ENCODE measurements at places on chromosomes 5 and 9.

DNA sequence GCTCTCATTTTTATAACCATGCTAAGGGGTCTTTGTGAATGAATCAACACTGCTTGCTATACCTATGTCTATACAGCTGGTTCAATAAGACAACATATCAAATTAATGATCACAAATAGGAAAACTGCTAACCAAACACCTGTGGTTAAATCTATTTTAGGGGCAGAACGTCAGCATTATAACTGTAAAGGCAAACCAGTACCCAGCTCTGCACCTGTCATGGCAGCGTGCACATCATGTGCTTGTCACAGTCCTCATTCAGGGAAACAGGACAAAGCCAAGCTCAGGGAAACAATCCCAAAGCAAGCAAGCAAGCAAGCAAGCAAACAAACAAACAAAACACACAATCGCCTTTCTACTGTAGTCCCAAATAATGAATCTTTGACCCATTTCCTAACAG, 277.7 kb upstream of the DAP start:
- no peak for DNase-seq

- DNase-seq: no peak
Observed at GRCh38 chr9:80204054-80204453, 632.3 kb downstream of the TLE4 start.

DNA sequence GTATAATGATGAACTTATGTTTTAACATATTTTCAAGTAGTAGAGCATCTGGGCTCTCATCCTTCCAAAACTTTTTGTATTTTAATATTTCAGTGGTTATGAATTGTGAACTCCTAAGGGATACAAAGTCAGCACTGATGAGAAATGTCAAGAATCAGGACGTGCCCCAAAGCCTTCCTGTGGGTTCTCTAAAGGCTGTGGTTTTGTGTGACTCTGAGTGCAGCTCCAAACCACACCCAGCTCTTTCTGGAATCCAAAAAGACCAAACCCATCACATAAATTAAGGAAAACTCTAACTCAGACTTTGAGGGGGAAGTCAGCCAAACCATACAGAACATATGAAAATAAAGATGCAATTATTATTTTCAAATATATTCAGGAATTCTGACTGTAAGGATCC, 40.8 kb upstream of the SMU1 start:
- DNase-seq: no peak

- no peak for DNase-seq
Observed at GRCh38 chr9:135447126-135447525, 32.5 kb upstream of the PPP1R26 start.

- DNase-seq: no peak
Observed at GRCh38 chr9:127175764-127176163, 53.3 kb upstream of the ANGPTL2 start.

GRCh38 chr5:95620870-95621838, 1.3 kb downstream of the GPR150 start:
- peak; percentile 64 for DNase-seq

DNA sequence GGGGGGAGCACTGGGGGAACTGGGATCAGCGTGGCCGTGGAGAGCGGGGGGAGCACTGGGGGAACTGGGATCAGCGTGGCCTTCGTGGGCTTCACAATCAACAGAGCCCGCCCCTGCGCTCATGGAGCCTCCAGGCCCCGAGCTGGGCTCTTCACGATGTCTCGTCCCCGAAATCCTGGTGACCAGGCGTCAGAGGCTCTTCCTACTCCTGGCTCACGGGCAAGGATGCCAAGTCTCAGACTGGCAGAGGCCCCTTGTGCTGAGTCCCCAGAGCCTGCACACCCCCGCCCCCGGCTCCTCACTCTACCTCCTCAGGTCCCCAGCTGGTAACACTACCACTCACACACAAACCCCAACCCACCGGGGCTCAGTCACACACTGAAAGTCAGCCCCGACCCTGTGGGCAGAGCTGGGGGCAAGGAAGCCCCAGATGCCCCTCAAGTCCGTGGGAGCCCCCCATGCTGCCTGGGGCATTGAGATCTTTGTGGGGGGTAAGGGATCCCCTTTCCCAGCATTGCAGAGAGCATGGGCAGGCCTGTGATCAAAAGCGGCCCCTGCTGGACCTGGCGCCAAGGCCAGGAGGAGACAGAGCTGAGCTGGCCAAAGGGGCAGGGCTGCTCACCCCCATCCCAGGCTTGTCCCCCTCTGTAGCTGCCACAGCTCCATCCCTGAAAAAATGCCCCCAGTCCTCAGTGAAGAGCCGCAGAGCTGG, 26.7 kb downstream of the LHX3 start:
- DNase-seq: no peak

- no peak for DNase-seq
Observed at GRCh38 chr5:164175083-164175482, 669.7 kb downstream of the MAT2B start.

DNA sequence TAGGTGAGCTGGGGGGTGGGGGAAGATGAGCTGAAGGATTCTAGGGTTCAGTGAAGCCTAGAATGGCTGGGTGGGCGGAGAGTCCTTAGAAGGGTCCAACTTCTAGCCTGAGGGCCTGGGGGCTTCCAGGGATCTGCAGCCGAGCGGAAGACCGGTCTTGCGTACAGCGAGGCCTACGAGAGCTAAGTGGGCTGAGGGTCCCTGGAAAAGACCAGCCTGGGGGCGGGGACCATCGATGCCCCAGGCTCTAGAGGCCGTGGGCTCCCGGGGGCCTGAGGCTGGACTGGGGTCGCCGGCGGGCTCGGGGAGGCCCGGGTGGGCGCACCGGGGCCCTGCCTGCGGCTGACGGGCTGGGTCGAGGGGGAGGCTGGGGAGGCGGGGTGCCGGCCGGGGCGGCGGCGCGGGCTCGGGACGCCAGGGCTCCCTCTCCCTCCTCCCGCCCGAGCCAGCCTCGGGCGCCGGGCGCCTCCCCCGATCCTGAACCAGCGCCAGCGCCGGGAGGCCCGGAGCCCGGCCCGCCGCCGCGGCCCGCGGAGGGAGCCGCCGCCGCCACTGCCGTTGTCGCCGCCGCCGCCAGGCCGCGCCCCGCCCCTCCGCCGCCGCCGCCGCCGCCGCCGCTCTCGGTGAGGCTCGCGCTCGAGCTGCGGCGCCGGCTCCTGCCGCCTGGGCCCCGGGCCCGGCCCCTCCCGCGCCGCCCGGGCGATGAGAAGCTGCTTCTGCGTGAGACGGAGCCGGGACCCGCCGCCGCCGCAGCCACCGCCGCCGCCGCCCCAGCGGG, at the start of gene MVB12B:
TSS of gene MVB12B (plus strand) at position 602 of the 778 bp plus-strand sequence. CDS start at position 703, 101 bp downstream.
- peak; percentile 63 for DNase-seq

DNA sequence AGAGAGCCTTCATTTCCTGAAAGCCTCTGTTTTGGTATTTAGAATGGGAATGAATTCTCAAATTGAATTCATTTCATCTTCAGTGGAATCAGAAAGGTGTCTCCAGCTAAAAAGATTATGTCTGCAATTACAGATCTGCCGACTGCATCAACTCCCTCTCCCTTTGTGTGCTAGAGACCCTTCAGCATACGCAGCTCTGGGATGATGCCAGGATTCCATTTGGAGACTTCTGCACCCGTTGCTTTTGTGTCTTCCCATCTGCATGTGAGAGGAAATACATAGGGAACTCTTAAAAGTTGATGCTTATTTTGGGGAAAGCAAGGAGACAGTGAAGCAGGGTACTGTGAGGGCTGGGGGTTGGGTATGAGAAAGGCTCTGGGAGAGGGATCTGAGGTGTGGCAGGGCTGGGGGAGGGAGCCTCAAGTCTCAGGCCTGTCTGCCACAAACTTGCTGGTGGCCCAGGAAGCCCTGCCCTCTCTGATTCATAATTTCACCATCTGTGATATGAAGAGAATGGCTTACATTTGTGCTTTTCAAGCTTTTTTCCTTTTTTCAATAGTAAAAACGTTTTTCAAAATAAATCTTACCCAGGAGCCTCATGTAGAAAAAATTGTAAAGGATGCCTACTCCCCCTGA, 89.7 kb upstream of the SAP30L start:
- no peak for DNase-seq

DNA sequence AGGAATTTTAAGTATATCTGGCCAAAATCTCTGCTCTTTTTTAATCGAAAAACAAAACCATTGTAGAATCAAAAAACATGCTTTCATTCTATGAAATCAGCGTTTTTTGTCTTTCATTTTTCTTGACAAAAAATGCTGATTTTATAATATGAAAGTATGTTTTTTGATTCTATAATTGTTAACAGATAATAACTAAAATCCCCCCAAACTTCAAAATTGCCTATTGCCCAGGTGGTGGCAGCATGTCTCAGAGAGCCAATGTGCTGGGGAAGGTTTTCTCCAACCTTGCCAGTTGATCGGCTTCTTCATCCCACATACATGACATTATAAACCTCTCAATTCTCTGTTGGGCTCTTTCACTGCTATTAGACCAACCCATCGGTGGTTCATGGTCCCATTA, 5.1 kb upstream of the SMIM15 start:
- DNase-seq: peak; percentile 38

DNA sequence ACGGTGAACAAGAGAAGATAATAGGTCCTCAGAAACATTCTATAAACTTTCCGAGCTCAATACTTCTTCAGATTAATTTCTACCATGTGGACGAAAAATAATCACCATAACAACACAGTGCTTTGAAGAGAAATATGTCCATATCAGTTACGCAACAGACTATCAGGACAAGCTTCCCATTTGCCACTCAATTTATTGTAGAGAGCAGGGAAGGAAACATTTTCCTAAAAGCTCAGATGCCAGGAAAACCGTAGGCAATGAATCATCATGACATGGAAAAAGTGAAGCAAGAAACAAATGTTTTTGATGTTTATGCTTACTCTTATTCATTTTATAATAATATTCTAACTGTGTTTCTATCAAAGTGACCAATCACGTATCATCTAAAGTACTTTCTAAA, 87.6 kb downstream of the S1PR3 start:
- DNase-seq: no peak

DNA sequence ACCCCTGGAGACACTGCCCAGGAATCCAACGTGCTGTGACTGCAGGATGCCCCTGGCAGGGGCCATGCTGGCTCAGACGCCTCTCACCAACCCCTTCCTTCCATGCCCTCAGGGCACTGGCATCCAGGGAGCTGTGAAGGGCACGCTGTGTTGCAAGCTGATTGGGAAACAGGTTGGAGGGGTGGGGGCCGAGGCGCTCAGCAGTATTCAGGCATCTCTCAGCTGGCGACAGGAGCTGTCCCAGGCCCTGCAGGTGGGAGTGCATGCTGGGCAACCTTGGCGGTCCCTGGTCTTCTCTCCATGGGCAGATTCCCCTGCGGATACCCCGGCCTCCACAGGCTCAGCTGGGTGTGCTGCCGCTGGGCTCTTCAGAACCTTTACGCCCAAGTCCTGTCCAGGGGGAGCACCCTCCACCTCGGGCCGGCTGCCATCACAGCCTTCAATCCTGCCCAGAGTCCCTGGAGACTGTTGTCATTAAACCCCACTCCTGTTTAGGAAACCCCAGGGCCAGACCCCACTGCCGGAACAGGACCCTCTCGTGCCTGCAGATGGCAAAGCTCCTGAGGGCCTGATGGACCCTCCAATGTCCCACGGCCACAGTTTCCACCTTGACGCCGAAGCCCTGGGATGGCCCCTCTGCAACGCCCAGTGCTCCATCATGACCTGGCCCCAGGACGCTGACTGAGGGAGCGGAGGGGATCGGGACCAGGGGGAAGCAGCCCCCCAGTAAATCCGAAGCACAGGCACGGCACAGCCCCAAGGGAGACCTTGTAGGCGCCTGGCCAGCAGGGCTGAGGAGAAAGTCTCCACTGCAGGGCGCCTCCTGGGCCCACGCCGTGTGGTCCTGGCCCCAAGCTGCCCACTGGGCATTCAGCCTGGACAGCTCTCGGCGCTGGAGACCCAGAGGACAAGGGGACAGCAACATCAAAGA, 9.3 kb downstream of the TPPP start:
- no peak for DNase-seq

GRCh38 chr5:156595132-156595787, 254.8 kb upstream of the PPP1R2B start:
- no peak for DNase-seq

DNA sequence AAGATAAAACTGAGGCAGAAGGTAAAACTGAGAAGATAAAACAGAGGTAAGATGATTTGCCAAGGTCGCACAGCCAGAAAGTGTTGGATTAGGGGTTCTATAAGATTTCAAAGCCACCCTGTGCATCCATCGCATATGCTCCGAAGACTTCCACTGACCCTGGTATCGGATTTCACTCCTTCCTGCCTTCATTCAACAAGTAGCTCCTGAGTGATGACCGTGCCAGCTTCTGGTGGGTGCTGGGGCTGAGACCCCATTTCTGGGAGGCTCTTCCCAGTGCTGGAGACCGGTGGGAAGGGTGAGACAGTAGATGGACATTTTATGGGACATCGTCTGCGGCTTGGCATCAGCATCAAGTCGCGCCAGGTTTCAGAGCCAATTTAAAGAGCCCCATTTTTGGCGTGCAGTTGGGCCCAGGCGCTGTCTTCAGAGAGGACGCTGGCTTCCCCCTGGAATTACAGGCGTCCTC, 53.7 kb upstream of the DAB2IP start:
- no peak for DNase-seq

- DNase-seq: no peak
Observed at GRCh38 chr5:167587772-167588437, 703.5 kb upstream of the WWC1 start.

- peak; percentile 40 for DNase-seq
Observed at GRCh38 chr5:129460936-129461710, 1.0 kb downstream of the ADAMTS19 start.
